Glomerular endothelial cell (primary cell): ENCODE measurements at places on chromosomes 1 and 21. TPM values are rescaled to one million over a fixed set of nuclear protein-coding genes. Genes with fewer than 3 reads are reported as not detected.

- no peak for DNase-seq
Measured at GRCh38 chr1:117611894-117612483, 6.1 kb downstream of the TENT5C start.

GRCh38 chr1:192530254-192530653 is 45.3 kb upstream of the RGS1 start:
- no peak for DNase-seq

DNA sequence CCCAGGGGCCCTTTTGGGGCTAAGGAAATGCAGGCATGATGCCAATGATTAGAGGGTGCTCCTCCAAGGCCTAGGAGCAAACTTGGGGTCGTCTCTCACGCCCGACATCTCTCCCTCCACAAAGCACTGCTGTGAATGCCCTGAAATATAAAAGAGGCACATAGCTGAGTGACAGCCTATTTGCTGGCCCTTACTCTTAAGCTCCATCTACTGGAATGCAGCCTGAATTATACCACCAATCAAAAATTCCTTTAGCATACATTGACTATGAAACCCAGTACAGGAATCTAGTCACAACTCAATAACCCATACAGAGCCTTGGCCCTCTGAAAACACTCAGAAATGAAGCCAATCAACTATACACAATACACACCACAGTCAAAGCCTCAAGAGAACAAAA is 105.5 kb downstream of the LRIG2 start:
- no peak for DNase-seq

GRCh38 chr21:35275776-35276175 is 226.7 kb upstream of the RUNX1 start:
- DNase-seq: no peak

GRCh38 chr1:29121936-29122681 is 1.6 kb downstream of the TMEM200B start:
- no peak for DNase-seq

DNA sequence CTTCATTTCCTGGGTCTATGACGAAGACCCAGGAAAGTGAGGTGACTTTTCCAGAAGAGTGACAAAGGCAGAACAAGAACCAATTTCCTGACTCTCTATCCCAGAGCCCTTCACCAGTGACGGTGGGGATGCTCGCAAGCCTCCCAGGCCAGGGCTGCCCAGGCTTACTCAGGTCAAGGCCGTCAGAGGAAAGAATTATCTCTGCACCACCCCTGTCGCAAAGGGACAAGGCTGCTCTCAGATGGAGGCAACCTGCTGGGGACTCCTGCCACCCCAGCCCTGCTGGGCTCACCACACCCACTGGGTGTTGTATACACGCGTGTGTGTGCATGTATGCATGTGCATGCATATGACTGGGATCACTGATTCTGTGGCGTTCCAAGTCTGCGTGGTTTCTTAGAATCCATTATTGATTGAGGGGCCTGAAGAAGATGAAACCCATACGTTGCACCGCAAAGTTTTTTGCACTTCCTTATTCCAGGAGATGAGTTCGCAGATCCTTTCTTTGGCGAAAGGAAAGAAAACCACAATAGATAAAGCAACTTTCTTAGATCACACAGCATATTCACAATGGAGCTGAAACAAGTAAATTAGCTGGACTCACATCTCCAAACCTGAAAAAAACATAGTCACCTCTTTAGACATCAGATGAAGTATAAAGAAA is 255.8 kb downstream of the RHOU start:
- no peak for DNase-seq

- DNase-seq: no peak
Measured at GRCh38 chr1:228107636-228108035, 1.5 kb downstream of the MRPL55 start.

DNA sequence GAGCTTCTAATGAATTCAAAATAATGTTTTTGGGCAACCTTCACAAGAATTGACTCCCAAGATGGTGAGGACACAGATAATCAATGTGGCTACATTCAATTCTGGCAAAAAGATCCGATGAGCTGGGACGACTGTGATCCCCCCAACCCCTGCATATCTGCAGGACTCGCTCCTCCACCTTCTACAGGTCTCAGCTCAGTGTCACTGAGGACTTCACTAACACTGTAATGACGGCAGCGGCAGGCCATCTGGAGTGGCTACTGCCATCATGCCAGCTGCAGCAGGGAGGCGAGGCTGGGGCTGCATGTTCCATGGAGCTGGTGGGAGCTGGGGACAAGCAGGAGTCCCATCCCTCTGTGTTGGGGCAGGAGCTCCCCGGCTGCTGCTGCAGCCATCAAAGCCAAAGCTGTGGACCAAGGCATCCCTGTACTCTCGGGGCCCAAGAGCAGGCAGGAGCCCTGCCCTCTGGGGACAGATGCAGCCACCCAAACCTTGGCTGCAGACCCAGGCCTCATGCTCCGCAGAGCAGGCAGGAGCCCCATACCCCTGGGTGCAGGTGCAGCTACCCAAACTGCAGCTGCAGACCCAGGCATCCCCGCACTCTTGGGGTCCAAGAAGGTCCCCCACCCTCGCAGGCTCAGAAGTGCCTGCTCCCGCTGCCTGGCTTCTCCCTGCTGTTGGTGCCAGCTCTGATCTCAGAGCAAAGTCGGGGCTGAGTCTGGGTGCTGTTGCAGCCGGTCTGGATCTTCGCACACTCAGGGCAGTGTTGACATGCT is 12.2 kb upstream of the DHRS3 start:
- no peak for DNase-seq

DNA sequence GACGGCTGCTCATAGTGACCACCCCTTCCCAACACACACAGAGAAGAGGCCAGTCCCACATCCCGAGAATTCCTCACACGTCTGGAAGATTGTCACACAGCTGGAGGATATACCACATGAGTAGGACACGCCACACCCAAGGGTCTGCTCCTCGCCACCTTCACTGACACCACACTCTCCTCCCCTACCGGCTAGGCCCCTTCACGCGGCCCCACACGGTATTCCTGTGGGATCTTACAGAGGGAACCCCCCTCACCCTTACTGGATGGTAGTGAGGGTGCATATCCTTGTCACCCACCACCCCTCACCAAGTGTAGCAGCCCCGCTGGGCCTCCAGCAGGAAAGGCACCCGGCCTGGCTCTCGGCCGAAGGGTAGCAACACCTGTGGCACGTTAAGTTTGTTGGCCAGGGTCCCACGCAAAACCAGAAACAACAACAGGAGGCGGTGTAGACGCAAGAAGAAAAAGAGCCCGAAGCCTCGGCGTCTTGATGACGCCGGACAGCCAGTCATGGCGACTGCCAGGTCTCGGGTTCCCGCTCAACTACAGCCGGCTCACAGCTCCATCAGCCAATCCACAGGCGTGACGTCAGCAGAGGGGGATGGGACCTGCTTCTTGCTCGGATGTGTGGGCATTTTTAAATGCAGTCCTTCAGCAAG is at the start of gene NUP210L:
Gene NUP210L, minus strand, starts transcription at position 540 of the 658 bp plus-strand sequence.
- DNase-seq: no peak

DNA sequence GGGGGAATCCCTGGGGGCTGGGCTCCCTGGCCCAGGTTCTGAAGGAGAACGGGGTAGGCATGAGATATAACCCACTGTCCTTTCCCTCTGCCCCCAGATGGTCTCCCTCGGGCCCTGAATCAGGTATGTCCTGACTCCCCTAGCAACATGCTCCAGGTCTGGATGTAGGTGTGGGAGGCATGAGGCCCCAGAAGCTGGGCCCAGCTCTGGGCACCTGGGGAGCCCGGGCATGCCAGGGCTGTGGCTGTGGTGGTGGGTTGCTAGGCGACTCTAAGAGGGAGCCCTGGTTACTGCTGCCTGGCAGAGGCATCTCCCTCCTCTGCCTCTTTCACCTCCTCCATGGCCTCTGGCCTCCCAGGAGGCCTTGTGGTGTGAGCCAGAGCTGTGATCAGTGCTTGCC is 16.2 kb downstream of the FOXO6 start:
- no peak for DNase-seq

DNA sequence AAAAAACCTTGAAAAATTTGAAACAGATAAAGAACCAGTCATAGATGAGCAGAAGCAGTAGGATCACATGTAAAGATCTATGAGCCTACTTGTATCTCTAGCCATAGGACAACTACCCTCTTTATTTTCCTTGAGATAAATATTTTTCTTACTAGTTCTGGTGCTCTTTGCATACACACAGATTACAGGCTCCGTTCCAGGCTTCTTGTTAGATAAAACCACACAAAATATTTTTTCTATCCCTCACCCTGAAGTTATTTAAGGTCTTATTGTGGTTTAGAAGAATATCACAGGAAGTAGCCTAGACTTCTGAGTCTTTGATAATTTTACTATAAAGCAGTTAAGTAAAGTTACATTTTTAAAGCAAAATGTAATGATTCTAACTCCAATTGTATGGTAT is 512.2 kb downstream of the NEGR1 start:
- DNase-seq: no peak

- no peak for DNase-seq
Measured at GRCh38 chr21:36035381-36035791, 24.9 kb downstream of the SETD4 start.

- no peak for DNase-seq
Measured at GRCh38 chr1:101167891-101168290, 68.9 kb upstream of the S1PR1 start.

- DNase-seq: peak; percentile 10
Measured at GRCh38 chr1:234400773-234401172, 27.5 kb downstream of the COA6 start.

DNA sequence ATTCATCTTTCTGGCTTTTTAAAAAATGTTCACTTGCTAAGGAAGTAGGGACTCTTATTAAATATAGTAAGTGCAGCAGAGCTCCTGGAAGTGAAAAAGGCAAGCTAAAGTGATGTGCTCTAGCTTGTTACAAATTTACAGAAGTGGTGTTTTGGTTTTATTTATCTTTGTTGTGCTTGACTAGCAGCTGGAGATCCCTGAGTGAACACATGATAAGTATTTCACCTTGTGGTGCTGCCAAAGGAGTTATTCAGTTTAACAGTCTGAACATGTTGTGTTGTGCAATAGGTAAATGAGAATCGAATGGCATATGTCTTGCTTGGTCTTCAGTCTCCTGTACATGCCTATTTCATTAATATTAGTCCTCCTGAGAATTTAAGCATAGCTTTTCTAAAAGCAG is 315.7 kb downstream of the TPR start:
- DNase-seq: no peak

- no peak for DNase-seq
Measured at GRCh38 chr1:242432491-242433095, 91.9 kb downstream of the PLD5 start.

- DNase-seq: no peak
Measured at GRCh38 chr1:77975907-77976306, 3.0 kb downstream of the FUBP1 start.

GRCh38 chr1:201142011-201142848 is 12.0 kb downstream of the TMEM9 start:
- DNase-seq: no peak

GRCh38 chr1:26575348-26575747 is 45.8 kb downstream of the RPS6KA1 start:
- DNase-seq: no peak

- peak; percentile 29 for DNase-seq
Measured at GRCh38 chr21:14773777-14774345, 227.7 kb upstream of the SAMSN1 start.

- no peak for DNase-seq
Measured at GRCh38 chr1:22815421-22816066, 104.9 kb downstream of the EPHB2 start.

DNA sequence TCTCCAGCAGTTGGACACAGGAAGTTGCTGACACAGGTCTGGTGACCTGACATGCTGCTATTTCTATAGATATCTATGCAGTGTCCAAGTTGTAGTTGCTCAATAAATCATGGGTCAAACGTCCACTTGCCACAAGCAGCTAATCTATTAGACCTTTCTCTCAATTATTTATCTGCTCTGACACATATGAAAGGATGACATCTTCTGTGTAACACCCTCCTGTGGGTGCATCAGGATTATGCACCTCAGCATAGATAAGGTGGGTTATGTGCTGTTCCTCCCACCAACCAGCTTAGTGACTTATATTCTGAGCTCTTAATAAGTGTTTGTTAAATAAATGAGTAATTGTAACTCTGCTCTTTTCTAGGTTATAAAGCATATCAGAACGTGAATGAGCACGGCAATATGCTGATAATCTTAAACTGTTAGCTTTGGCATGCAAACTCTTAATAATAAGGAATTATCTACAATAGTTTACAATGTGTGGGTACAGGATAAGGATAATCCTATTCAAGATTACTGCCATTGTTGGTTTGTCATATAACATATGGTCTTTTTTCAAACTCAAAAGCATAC is 90.7 kb upstream of the GCLM start:
- DNase-seq: no peak

The IL20 gene
- not detected in 2 replicates for total RNA-seq

The PLCH2 gene
- total RNA-seq: 0.47 TPM in 1 of 2 replicates, not detected in the other

The OPRD1 gene
- total RNA-seq: under 0.01 TPM in 1 of 2 replicates, not detected in the other

The DHRS3 gene
- total RNA-seq: 58.5 and 71.4 TPM in 2 replicates

The SPRR4 gene
- not detected in 2 replicates for total RNA-seq

The LY9 gene
- not detected in 2 replicates for total RNA-seq

The SPAG17 gene
- 0.12 TPM in 1 of 2 replicates, not detected in the other for total RNA-seq

The KRTAP10-7 gene
- total RNA-seq: not detected in 2 replicates

The CCDC185 gene
- not detected in 2 replicates for total RNA-seq
